Naive B cell (primary cell): ENCODE measurements at places on chromosomes 16 and 17. TPM values are rescaled to one million over a fixed set of nuclear protein-coding genes. Genes with fewer than 3 reads are reported as not detected.

- no peak for DNase-seq
Observed at GRCh38 chr17:77045441-77046041, 95.2 kb upstream of the SEC14L1 start.

GRCh38 chr16:1182316-1182671 lies 29.4 kb downstream of the CACNA1H start:
- no peak for DNase-seq

DNA sequence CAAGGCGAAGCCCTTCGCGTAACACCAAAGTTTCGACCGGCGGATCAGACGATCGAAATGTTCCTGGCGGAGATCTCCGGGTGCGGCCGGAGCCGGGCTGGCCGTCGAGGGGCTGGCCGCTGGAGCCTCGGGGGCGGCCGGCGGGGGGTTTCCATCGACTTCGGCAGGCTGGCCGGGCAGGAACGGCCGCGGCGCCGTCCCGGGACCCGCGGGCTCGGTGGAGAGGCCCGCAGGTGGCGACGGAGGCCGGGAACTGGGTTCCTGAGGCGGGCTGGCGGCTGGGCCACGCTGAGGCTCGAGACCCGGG lies 1.1 kb downstream of the EPOP start:
- peak; percentile 24 for DNase-seq

DNA sequence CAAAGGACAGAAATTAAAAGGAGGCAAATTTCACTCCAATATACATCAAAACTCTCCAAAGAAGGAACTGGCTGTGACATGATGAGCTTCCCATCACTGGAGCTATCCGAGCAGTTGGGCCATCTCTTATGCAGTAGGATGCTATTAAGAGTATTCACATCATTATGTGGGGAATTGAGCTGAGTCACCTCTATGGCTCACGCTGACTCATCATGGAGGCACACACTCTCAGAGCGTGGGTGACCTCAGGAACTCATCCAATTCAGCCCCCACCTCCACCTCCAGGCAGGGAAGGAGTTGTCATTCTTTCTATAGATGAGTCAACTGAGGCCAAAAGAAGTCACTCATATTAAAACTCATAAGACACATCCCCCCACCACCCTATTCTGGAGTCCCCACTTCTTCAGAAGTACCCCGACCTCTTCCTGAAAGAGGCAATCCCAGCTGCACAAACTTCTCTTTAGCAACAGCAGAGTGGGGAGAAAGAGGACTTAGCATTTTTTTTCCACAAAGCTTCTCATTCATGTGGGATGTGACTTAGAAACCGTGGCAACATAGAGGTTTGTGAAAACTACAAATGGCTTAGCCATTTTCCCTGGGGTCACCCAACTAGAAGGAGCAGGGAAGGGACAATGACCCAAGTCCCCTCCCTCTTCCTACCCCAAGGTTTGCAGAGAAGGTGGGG lies 32.5 kb downstream of the ABCC12 start:
- DNase-seq = no peak

- DNase-seq = peak; percentile 40
Observed at GRCh38 chr17:39634384-39634871, 2.5 kb upstream of the STARD3 start.

DNA sequence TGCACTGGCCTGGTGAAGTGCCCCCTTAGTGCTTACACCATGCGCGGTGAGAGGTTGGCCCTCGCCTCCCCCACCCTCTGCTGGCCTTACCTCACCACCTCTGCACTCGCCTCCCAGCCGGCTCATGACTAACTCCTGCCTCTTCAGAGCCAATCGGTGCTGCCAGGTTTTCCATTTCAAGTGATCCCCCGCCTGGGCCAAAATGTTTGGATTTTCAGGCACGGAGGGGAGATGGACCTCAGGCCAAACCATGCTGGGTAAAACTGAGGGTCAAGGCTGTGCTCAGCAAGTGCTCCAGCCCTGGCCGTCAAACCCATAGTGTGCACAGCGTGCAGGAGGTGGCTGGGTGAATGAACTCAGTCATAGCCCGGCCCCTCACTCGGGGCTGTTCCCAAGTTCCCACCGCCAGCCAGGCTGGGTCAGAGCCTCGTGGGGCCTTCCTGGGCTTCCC lies 175.4 kb downstream of the SEC14L1 start:
- DNase-seq = no peak

DNA sequence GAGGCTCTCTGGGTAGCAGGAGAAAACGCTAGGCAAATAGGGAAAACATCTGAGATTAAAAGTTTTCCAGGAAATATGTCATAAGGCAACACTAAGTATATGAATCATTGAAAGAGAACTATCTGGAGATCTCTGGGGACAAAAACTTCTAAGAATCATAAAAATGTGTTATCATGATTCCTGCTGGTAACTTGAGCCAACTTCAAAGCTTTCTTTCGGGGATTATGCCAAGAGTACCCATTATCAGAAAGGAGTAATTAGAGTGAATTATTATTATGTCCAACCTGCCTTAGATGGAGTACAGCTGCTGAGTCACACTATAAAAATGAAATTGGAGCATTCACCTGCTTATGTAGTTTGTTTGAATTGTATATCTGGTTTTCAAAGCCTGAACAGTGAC lies 488.5 kb upstream of the SOX9 start:
- DNase-seq = no peak

DNA sequence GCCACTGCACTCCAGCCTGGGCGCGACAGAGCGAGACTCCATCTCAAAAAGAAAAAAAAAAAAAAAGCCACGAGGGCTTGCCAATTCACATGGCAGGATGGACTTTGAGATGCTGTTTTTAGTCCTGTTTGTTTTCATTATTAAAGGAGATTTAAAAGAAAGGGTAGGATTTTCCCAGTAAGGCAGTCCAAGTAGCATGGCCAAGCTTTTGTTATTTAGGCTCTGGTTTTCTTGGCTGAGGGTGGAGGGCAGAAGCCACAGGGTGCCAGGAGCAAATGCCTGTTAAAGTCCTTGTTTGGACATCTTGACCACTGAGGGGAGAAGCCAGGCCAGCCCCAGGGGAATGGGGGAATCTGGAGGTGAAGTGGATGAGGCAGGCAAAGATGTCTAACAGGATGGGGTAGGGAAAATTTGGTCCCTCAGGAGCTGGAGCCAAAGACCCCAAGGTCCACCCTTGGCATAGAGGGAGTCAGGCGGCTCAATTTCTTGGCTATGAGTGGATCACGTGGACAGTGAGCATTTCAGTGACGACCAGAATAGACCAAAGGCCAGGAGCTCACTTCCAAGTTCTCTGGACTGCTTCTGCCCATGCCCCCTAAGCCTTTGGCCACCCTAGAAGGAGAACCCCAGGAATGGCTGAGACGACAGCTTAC lies 20.8 kb upstream of the PLLP start:
- DNase-seq = no peak

GSG1L2 gene
- polyA plus RNA-seq = not detected

CHST4 gene
- not detected for polyA plus RNA-seq

DNA sequence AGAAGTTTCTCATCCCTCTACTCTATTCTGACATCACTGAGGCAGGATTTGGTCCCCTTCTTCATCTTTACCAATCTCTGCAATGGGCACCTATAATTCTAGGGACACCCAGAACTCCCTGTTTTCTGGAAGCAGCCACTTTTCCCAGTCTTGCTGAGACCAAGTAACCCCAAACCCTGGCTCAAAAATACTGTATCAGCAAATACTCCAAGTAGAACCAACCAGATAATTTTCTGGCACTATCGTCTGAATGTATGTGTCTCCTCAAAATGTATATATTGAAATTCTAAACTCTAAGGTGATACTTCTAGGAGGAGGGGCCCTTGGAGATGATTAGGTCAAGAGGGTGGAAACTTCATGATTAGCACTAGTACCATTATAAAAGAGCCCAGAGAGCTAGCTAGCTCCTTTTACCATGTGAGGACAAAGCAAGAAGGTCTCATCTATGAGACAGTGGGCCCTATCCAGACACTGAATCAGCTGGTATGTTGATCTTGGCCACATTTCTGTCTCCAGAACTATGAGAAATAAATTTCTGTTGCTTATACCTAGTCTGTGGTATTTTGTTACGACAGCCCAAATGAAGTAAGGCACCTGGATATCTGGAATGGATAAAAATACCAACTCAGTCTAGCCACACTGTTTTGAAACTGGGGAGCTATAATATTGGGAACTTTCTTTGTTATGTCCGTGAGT lies 464.4 kb downstream of the CDH11 start:
- DNase-seq = no peak

DNA sequence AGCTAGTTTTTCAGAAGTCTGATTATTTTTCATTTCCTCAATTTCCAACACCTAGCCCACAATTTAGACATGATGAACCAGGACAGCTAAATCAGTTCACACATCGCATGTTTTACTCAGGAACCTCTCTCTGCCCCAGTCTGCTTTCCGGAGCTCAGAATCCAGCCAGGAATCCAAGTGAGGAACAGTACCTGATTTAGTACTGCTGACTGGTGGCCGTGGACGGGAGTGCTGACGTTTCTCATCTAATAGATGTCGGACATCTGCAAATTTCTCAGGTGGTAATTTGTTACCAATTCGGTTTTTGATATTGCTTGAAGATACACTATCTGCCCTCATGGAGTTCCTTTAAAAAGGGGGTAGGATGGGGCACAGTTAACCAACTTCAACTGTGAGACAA lies 14.9 kb upstream of the ITGAE start:
- no peak for DNase-seq

DNA sequence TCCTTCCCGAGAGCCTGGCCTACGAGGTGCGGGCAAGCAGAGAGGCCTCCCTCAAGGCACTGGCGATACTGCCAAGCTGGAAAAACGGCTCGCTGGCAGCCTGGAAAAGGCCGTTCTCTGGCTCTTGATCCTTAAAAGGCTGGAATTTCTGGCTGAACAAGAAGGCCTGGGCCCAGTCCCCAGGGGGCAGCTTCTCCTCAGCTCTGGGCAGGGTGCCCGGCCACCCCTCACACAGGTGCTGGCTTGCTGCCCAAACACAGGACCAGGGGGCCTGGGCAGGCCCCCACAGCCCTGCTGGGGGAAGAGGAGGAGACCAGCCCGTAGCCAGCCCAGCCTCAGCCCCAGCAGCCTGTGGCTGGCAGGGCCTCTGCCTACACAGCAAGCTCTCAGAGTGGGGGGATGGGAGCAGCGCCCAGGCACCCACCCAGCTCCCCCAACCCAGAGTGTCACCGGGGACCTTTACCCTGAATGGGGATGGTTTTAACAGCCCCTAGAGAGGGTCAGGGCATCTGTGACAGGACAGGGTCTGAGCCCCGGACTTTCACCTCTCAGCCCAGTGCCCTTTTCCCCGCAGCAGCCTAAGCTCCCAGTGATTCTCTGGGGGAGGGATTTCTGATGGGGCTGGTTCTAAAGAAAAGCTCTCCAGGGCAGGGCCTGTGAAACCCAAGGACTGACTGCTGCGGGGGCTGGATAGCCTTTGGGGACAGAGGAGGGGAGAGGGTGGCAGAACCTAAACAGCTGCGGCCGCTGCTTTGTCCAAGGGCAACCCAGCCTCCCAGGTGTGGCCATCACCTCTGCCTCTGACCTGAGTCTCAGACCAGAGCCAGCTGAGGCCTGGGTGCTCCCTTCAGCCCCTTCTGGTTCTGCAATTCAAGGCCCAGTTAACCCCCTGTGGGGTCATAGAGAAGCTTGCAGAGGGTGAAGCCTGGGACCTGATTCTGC lies 38.6 kb upstream of the TOB1 start:
- no peak for DNase-seq

SHISA6 gene
- polyA plus RNA-seq = not detected

SMIM36 gene
- polyA plus RNA-seq = not detected

CBLN1 gene
- polyA plus RNA-seq = not detected

KCNH4 gene
- not detected for polyA plus RNA-seq

DNA sequence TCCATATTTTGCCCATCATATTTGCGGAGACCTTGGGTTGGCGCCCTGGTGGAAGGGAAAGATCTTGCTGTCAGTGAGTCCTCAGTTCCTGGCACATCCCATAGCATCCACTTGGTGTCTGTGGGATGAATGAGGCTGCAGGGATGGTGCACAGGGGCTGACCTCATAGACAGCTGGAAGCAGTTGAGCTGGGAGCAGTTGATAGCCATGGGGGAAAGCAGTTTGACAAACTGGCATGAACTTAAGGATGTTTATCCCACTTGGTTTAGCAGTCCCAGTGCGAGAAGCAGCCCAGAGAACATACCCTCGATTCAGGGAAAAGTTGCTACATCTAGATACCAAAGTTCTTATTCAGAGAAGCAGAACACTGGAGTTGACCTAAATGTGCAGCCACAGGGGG lies 80.7 kb downstream of the SNX29 start:
- DNase-seq = no peak

DNA sequence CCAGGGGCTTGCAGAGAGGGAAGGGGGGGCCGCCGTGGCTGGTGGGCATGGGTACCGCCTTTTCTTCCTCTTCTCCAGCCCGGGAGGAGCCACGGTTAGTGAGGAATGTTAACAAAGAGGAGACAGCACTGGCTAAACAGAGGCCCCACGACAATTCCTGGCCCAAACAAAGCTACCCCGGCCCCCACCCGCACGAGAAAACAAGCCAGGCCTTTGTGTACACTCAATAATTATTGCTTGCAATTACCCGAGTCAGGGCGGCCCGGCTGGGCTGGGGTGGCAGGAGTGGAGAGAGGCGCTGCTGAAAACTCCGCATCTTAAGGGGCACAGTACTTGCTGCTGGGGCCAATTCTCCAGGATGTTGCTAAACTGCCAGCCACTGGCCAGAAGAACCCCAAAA lies 56.4 kb downstream of the IRX5 start:
- no peak for DNase-seq

DNA sequence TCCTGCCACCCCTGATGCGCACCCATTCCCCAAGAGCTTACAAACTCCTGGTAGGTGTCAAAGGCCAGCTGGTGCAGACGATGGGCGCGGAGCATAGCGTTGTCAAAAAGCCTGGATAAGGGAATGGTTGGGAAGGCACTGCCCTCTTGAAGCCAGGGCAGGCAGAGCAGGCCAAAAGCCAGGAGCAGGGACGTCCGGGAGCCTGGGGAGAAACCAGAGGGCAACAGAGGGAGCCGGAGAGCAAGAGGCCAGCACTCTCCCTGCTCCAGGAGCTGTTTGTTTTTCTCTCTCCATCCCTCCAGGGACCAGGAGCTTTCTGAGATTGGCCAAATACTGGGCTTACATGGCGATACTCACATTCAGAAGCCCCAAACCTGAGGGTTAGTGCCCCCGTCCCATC lies 334 bp downstream of the GH1 start:
- DNase-seq = no peak

DNA sequence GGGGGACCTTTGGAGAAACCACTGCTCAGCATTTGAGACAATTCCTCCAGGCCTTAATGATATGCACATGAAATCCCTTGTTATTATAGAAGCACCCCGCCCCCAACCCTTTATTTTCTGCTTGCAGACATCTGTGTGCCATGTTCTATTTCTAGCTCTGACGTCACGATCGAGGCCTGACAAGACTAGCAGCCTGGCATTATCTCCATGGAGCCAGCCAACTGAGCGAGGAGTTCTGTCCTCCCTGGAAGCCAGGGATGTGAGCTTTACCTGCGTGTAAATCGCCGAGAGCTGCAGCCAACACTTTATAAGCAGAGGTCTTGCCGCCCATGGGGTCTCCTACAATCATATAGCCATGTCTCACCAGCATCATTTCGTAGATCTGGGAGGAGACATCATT lies 116.9 kb downstream of the DNAH3 start:
- no peak for DNase-seq
